ENCODE measurements at places on chromosomes 2 and 18.

GRCh38 chr2:158255257-158255656 lies 153.6 kb downstream of the UPP2 start:
- DNase-seq = no peak

GRCh38 chr2:157386247-157386646 lies 57.6 kb downstream of the CYTIP start:
- no peak for DNase-seq

DNA sequence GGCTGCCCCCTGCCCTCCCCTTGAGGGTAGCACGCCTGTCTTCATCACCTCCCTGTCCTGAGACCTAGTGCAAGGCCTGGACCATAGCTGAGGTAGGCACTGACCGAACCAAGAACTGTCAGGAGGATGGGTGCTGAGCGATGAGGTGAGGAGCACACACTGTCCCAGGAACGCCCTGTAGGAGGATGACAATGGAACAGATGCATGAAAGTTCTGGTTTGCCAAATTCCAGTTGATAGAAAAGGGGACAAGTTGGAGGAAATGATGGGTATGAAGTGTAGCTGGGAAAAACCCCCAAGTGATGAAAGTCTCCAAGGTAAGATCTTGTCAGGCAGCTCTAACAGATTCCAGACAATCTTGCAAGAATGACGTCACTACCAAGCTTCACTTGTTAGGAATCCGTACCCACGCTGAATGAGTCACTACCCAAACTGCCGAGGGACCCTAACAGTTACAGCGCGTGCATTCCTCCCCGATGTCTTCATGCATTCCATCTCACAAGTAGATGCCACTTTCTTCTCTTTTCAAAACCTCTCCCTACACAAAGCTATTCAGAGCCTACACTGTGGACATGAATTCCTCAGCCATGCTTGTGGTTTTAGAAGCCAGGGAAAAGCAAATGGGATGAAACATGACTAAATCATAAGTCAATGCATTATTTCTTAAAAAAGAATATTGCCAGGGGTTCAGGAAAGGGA lies 27.6 kb downstream of the MRPL33 start:
- peak; percentile 100 for DNase-seq

DNA sequence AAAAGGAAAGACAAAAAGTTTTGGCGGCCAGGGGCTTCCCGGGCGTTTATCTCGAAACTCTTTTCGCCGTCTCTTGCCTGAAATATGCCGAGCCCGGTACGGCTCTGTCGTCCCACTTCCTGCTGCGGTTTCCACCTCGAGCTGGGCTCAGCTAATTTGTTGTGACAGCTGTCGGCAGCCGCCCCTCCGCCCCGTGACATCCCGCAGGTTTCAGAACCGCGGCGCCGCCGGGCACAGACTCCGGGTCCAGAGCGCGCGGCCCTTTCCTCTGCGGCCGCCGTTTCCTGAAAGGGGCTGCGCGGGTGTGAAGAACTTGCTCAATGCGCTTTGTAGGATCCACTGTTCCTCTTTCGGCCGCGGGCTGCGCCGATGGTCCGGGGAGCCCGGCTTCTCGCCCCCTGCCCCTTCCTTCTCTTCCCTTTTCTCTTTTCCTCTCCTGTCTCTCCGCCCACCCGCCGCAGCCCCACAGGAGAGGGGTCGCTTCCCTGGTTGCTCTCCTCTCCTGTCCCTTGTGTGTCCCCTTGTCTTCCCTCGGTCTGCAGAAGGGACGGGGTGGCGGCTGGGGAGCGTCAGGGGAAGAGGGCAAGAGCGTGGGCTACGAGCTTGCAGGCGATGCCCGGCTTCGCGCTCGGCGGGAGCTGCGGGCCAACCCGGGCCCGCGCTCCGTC lies 648 bp downstream of the ARID5A start:
- DNase-seq = peak; percentile 38

DNA sequence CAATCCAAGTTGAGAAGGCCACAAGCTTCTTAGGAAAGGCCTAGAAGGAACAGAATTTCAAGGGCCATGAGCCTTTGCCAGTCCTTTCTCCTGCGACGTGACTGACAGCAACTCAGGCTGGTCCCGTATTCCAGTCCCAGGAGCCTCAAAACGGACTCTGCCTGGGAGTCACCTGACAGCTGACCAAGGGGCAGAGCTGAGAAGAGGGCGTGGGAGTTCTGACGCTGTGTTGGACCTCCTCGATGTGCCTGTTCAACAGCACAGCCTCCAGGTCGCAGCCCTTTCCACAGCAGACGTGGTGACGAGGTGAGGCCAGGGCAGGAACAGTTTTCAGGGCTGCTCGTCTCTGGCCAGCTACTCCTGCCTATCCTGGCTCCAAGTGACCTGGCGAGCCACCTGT lies 37.6 kb downstream of the CENPO start:
- no peak for DNase-seq

- DNase-seq = peak; percentile 59
Observed at GRCh38 chr2:230974096-230974913, 21.6 kb upstream of the SPATA3 start.
